ENCODE measurements at places on chromosomes 2 and 18.

GRCh38 chr2:231422056-231422455 lies 26.5 kb downstream of the B3GNT7 start:
- no peak for DNase-seq

DNA sequence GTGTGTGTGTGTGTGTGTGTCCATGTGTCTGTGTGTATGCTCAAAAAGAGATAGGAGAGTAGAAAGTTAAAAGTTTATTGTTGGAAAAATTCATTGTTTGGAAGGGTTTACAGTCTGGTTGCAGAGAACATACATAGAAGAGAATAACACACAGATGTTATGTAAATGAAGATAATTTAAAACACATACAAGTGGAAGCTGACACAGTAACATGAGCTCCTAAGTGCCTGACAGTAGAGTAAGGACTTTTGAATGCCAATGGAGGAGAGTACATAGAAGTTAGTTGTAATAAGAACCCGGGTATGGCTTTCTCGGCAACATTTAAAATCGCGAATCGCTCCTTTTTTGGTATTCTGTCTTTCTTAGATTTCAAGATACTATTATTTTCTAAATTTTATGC lies 137.0 kb upstream of the FANCL start:
- peak; percentile 40 for DNase-seq

DNA sequence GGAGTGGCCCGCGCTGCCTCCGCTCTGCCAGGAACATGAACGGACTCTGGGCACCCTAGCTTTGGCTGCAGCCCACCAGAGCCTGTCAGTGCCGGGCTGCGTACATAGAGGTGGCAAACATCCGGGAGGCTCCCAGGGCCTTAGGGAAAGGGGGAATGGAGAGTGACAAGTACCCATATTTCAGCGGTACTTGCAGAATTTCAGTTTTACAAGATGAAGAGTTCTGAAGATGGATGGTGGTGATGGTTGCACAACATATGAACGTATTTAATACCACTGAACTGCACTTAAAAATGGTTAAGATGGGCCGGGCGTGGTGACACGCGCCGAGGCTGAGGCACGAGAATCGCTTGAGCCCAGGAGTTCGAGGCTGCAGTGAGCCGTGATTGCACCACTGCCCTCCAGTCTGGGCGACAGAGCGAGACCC lies 873 bp downstream of the MTHFD2 start:
- DNase-seq: no peak

DNA sequence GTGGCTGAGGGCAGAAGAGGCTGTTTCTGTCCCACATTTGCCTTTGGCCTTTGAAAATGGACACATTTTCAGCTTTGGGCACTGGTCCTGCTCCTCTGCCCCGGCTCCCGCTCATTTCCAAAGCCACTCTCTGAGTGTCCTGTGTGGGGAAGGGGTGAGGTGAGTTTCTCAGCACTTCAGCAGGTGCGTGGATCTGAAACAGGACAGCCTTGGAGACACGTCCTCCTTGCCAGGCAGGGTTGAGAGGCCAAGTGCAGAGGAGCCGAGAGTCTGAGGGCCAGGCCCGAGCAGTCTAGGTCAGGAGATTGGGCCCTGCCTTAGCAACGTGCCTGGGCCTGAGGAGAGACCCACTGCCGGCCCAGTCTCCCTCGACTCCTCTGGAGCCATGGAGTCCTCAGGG lies 21.9 kb upstream of the ALPI start:
- no peak for DNase-seq

- DNase-seq: peak; percentile 88
These were observed 36.4 kb upstream of the PHLPP1 start for GRCh38 chr18:62678847-62679485.

DNA sequence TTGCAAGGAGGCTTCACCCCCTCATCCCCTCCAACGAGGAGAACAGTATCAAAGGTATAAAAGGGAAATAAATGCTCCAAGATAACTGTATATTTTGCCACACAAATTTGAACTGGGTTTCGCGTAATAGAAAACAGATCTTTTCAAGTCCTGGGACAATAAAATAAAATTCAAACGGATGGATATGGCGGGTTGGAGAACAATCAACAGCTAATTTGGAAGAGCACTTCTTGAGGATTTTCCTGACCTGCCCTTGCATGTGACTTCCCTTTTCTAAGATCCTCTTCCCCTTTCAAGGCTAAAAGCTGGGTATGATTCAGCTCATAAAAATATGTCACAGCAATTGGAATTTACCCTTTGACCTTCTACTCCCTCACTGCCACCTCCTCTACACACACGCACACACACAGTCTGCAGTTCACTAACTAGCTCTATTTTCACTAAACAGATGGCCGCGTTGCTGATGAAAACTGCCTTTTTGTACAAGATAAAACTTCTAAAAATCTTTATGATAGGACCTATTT lies 386.9 kb downstream of the FIGN start:
- no peak for DNase-seq

GRCh38 chr2:143988082-143988481 lies 531.8 kb downstream of the ZEB2 start:
- DNase-seq: no peak

GRCh38 chr18:63040788-63041410 lies 278.7 kb downstream of the BCL2 start:
- DNase-seq: no peak

GRCh38 chr18:79754022-79754761 lies 43.5 kb upstream of the KCNG2 start:
- no peak for DNase-seq

- peak; percentile 2 for DNase-seq
These were observed 1.2 kb downstream of the ANTXR1 start for GRCh38 chr2:69013840-69014821.

GRCh38 chr2:143357966-143358365 lies 228.7 kb downstream of the ARHGAP15 start:
- DNase-seq: peak; percentile 81

Data from NCI-H524 treated with DMSO at 0.1 percent for 48 hours (cell line).